ENCODE measurements at places on chromosomes 4 and X.

DNA sequence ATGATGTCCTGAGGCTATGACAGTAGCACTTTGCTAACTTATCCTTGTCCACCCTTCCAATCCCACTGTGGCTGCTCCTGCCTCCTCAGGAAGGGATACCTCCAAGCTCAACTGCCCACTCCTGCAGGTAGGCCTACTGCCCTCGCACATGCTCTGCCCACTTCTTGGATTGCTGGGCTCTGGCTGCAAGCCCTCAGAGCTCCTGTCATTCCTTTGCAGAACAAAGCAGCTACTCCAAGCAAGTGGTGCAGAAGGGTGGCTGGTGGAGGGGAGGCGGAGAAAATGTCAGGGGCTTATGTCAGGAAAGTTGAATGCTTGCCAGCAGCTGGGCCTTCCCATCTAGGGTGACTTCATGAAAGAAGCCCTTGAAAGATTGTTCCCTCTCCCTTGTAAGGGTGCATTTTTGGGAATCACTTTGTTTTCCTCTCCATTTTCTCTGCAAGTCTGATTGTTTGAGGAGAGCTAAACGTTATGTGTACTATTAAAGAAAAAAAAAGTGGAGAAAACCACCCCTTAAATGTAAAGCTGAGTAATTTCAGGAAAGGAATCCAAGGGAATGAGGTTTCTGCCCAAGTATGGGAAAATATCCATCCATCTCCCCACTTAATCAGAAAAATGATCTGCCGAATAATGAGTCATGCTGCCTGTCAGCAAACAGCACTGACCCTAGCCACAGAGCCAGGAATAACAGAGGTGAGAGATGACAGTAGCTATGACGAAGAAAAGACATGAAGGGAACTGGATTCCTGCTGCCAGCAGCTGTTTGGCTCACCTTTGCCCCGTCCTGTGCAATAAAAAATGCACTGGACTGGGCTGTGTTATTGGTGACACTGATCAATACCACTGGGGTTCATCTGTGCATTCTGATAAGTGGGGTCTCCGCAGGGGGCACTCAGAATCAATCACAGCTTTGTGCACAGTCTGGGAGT is 102.0 kb downstream of the RTL5 start:
- H3K27me3 ChIP-seq = no peaks in the 10 kb centered on the region
- peak; percentile 75 for DNase-seq
- H3K27ac ChIP-seq = no peak overlapping the region
- H3K4me1 ChIP-seq = peaks cover 17% of the 10 kb centered on the region

DNA sequence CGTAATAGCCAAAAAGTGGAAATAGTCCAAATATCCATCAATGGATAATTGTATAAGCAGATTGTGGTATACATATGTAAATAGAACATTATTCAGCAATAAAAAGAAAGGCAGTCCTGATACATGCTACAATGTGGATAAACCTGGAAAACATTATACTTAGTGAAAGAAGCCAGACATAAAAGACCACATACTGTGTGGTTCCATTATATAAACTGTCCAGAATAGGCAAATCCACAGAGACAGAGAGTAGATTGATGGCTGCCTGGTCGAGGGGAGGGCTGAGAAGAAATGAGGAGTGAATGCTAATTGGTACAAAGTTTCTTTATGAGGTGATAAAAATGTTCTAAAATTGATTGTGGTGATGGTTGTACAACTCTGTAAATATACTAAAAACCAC is 397.4 kb upstream of the RPS6KA3 start:
- H3K4me1 ChIP-seq = no peaks in the 10 kb centered on the region
- H3K36me3 ChIP-seq = no peaks in the 10 kb centered on the region
- DNase-seq = no peak
- H3K27me3 ChIP-seq = peaks cover 15% of the 10 kb centered on the region

DNA sequence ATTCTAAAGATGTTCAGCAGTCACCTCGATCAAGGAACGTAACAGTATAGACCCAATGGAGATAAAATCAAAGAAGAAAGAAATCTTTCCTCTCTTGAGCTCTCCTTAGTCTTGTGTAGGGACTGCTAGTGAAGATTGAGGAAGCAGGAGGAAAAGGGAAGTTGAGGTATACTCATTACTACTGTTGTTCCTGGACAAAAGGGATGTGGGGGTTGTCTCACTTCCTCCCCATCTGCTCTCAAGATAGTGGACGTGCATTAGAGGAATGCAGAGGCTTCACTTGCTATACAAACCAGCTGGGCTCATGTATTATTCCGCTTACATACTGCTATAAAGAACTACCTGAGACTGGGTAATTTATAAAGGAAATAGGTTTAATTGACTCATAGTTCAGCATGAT is 208.9 kb upstream of the ARHGEF9 start:
- no peaks in the 10 kb centered on the region for H3K4me1 ChIP-seq
- no peaks in the 10 kb centered on the region for H3K27me3 ChIP-seq
- H3K36me3 ChIP-seq = no peaks in the 10 kb centered on the region

DNA sequence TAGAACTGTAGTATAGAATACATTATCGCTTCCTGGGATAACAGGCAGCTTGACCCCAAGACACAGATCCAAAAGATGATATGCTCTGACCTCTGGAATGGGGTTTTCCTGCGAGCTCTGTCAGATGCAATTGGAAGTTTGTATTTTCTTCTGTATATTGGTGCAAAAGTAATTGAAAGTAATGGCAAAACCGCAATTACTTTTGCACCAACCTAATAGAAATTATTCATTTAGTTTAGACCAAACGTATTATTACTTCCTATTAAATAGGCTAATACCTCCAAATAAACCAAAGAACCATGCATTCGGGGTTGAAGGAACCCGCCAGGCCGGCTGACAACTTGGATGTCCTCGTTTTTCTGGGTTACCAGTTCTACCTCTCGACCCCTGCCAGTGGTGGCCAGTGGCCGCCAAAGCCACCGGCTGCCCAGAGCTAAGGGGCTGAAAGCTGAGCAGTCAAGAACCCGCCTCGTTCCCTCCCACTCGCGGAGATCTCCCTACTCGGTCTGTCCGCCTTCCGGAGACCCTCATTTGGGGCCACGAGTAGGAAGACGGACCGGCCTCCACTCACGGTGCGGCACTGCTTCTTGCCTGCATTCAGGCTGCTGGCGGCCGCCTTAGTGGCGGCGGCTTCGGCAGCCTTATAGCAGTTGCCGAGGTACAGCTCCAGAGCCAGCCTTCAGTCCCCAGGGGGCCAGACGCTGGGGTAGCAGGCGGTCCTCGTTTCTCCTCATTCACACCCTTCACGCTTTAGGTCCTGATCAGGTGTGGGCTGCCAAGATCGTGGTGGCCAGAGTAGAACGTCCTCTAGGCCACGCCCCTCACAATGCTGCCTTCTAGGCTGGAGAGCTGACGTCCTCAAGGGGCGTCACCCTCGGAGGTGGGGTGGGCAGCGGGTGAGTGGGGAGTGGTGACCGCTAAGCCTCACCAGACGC is 121.9 kb downstream of the RBMX2 start:
- no peaks in the 10 kb centered on the region for H3K27me3 ChIP-seq
- DNase-seq = peak; percentile 35
- H3K36me3 ChIP-seq = no peaks in the 10 kb centered on the region
- no peak overlapping the region for H3K27ac ChIP-seq
- no peak overlapping the region for H3K4me3 ChIP-seq

DNA sequence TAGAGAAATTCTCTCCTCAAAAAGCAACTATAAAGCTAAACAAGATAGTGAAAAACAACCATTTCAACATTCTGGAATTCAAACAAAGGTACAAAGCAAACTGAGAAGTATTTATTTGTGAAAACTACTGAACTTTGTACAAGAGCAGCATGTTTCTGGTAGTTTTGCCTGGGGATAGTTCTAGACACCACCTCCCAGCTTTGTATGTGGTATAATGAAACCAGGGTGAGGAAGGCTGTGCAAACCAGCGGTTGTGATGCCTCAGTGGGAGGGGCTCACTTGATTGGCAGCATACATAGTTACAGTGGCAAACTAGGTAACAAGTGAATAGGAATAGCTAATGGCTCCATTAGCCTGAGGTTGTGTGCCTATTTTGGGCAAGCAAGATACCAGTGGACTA is 18.6 kb upstream of the FRMD7 start:
- no peak overlapping the region for H3K27ac ChIP-seq
- DNase-seq = no peak
- no peaks in the 10 kb centered on the region for H3K4me1 ChIP-seq
- H3K27me3 ChIP-seq = peaks cover 37% of the 10 kb centered on the region
- no peaks in the 10 kb centered on the region for H3K36me3 ChIP-seq

DNA sequence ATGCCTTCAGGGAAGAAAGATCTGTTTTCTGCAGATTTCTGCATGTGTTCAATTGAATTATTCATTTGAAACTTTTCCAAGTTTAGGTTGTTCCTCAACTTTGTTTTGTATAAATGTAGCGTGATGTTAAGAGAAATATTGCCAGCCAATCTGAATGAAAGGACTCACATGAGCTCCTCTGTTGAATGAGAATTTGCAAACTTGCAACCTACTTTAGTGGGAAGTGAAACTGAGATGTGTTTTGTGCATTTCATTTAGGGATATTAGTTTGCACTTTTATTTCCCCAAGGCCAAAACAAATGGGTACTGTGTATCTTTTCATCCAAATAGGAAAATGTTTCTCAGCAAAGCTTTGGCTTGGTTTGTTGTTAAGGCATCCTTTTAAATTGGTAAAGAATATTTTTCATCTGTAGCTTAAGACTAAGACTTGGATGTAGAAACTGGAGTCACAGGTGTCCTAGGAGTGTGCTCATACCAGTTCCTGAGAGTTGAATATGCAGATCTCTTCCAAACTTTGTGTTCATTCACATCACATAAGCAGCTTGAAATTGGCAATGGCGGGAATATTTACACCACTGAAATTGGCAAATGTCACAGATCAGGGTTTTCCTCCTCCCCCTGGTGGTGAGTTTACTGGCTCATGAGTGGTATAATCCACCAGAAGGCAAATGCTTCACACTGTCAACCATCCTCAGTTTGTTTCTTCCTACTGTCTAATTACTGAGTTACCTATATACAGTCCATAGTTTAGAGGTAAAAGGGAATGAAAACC is 193.6 kb upstream of the BANK1 start:
- DNase-seq = peak; percentile 1
- no peaks in the 10 kb centered on the region for H3K27me3 ChIP-seq
- no peaks in the 10 kb centered on the region for H3K4me1 ChIP-seq
- no peak overlapping the region for H3K27ac ChIP-seq
- no peak overlapping the region for H3K4me3 ChIP-seq
